ENCODE measurements at places on chromosomes 12 and 14.
A peak's percentile ranks its signal among the peaks of the same experiment; 100 is the strongest.

- no peak for DNase-seq
Observed at GRCh38 chr14:37241198-37241597, 43.5 kb downstream of the MIPOL1 start.

GRCh38 chr12:19200261-19200660 is 70.7 kb downstream of the PLEKHA5 start:
- no peak for DNase-seq

DNA sequence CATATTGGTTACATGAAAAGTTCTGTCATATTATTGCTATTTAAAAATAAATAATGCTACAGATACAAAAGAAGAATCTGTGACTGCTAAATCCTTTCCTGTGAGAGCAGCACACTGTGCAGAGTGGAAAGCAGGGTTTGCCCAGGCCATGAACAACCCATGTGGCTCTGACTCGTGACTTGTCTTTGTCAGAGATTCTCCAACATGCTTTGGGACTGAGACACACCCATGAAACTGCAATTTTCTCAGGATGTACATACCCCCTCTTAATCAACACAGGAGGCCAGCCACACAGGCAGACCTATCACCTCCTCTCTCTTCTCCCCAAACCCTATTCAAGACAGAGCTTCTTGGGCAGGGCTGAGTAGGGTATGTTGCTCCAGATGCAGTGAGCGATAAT is 96.8 kb upstream of the NTF3 start:
- DNase-seq, result peak; percentile 28

DNA sequence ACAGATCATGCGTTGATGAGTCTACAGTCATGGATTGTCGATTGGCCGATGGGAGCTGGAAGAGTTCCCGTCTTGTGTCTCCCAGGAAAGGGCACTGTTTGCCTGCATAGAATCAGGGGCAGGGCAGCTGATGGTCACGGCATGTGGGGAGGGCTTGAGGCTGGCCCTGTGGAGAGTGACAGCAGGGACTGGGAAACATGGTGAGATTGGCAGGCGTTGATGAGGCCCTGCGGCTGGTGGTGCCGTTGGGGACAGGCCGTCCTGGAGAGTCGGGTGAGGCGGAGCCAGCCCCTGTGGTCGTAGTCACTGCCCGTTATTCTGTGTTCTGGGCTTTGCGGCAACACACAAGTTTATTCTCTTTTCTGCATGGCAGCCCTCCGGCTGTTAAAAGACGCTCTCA is 52.9 kb downstream of the TECPR2 start:
- DNase-seq, result no peak

DNA sequence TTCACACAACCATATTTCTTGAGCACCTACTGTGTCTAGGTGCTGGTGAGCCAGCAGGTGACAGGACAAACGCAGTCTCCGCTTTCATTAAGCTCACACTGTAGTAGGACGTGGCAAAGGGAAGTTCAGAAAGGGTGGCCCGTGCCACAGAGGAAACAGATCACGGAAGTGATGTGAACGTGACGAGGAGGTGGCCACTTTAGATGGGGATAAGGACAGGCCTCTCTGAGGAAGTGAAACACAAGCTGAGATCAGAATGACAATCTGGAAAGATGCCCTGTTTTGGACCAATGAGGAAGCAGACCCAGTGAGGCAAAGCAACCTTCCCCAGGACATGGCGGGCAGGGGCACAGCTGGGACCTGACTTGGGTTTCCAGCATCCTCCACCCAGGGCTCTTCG is 127.4 kb upstream of the PRMT8 start:
- no peak for DNase-seq

- DNase-seq, result no peak
Observed at GRCh38 chr14:30550335-30550734, 8.6 kb upstream of the G2E3 start.

GRCh38 chr12:88298014-88298682 is 156.0 kb downstream of the TMTC3 start:
- no peak for DNase-seq

- DNase-seq, result no peak
Observed at GRCh38 chr12:12249216-12250050, 17.4 kb downstream of the LRP6 start.

DNA sequence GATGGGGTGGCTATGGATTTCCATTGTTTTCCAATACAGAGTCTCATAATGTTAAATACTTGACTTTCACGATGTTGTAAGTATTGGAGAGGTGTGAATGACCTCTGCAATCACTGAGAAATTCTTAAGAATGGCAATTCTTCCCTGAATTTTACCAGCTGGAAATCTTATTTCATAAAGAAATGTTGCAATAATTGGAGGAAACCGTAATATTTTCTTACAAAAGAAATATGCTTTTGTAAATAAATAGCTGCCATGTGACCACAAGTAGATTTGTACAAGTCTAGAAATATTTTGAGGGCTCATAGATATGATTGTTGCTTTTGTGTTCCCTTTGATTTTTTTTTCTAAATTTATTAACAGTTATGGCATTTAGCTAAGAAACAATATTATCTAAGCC is 308.7 kb upstream of the ATP2B1 start:
- DNase-seq, result no peak

- DNase-seq, result no peak
Observed at GRCh38 chr14:52961060-52961639, 10.3 kb upstream of the FERMT2 start.

GRCh38 chr12:58648176-58648575 is 272.1 kb downstream of the LRIG3 start:
- no peak for DNase-seq

- no peak for DNase-seq
Observed at GRCh38 chr12:47343684-47344567, 264.2 kb upstream of the AMIGO2 start.

- no peak for DNase-seq
Observed at GRCh38 chr12:97211416-97211930, 251.1 kb upstream of the RMST start.

- no peak for DNase-seq
Observed at GRCh38 chr14:76719666-76720065, 41.6 kb upstream of the VASH1 start.

GRCh38 chr12:6790496-6791150 is 1.3 kb downstream of the CD4 start:
- DNase-seq, result no peak

- DNase-seq, result no peak
Observed at GRCh38 chr12:14393751-14394150, 28.3 kb downstream of the ATF7IP start.

DNA sequence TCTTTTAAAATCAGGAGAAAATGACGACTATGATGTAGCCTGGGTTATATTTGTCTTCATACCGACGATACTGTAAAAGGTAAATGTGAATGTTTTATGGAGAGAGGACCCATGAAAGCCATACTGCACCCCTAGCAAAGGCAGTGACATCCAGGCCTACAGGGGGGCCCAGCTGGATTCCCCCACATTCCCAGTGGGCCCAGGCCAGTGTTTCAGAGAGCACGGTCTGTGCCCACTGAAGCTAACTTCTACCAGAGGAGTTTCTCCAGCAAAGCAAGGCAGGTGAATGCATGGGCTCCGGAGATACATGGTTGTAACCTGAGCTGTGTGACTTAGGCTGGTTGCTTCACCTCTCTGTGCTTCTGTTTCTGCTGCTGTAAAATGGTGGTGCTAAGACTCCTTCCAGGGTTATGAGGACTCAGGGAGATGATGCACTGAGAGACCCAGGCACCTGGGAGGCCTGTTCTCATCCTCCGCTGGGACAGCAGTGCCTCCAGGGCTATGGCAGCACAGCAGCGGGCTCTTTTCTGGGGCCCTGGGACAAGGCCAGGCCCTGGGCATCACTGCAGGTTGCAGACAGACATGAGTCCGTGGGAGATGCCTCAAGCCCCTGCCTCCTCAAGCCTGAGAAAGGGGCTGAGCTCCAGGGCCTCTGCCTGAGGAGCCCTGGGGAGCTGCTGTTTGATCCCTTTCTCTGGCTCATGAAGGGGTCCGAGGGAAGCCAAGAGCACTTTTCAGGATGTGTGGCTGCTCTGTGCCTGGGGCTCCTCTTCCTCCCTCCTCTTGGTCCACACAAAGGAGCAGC is 73.7 kb downstream of the SERPINA3 start:
- DNase-seq, result no peak

GRCh38 chr12:106871477-106871876 is 84.2 kb upstream of the TMEM263 start:
- DNase-seq, result no peak

All from HS-5 (cell line).